Gastroesophageal sphincter (tissue), 4 donors: ENCODE measurements at places on chromosomes 3 and 15.

- ATAC-seq, result no peak
These were observed 8.5 kb downstream of the PLCH1 start for GRCh38 chr3:155736381-155736780.

DNA sequence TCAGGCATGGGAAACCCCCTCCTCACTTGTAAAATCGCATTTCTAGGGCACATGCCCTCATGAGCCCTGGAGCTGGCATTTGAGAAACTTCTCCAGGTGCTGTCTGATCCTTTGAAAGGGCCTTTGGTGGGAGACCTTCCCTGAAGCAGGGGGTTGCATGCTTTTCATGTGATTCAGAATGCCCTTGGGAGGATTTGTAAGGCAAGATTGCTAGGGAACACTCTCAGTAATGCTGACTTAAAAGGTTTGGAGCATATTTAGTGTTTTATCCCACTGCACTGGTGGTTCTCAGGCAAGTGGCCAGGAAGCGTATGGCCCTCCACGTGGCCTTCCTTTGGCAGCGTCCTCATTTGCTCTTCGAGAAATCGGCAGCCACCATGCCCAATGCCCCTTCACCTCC is 164.1 kb downstream of the ARRDC4 start:
- no peak for ATAC-seq

DNA sequence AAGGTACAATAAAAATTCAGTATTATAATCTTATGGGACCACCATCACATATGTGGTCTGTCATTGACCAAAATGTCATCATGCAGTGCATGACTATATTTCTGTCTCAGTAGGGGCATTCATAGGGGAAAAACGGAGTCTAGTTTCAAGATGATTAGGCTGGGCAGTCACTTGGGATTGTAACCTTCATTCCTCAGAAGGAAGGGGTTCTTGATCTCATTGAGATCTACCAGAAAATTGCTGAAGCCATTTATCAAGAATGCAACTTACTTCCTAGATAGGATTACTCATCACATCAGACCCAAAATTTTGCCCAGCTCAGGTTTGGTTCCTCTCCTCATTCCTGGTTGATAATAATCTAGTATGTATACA is 37.3 kb downstream of the BTD start:
- ATAC-seq, result no peak

GRCh38 chr3:123792473-123793201 is 91.5 kb downstream of the MYLK start:
- ATAC-seq, result no peak

- no peak for ATAC-seq
These were observed 289.2 kb upstream of the THBS1 start for GRCh38 chr15:39291690-39292089.
